NCI-H2227 treated with DMSO at 0.1 percent for 48 hours (cell line): ENCODE measurements at places on chromosomes 6 and 20.

- DNase-seq: no peak
Measured at GRCh38 chr20:19631410-19631809, 126.6 kb upstream of the RIN2 start.

DNA sequence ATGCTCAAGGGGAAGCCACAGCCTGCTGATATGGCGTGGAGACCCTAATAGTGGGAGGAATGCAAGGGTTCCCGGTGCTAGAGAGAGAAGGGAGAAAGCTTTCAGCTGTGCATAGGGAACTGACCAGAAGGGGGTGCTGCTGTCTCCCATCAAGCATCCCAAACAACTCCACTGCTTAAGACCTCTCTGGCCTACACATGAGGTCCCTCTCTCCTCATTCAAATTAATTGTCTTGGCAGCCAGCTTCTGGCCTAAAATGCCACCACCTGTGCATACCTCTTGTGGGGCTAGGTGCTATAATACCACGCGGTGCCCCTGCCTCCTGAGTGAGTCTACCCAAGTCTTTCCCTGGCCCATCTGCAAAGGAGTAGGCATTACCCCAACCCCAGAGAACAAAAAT is 14.5 kb downstream of the ADISSP start:
- no peak for DNase-seq

DNA sequence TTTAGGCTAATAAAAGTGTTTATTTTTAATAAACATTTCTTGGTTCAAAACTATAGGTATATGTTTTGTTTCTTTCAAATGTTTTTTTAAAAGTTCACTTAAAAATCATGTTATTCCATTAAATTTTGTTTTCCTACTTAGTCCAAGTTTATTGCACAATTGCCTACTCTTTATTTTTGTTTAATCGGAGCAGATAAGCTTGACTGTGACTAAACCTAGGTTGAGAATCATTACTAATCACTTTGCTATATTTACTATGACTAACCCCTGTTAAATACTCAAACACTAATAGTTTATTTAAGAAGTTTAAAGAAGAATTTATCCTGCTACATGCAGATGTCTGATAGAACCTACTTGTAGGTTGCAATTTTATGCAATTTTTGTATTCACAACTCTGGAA is 18.8 kb downstream of the MAP3K4 start:
- DNase-seq: no peak

- DNase-seq: peak; percentile 35
Measured at GRCh38 chr6:53837865-53838769, 43.3 kb downstream of the LRRC1 start.

DNA sequence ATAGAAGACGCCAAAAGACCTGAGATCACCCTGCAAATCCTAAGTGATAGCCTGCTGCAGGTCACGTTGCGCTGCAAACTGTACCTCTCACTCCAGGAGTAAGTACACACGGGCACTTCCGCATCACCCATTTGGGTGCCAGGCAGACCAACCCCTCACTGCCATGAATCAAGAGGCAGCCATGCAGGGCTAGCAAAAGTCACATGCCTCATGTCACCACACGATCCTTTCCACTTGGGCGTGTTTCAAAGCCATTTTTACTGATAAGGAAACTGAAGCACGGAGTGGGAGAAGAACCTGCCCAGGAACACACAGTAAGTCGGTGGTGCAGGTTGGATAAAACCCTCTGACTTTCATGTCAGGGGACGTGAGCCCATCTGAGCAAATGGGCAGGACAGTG is 37.0 kb downstream of the BPIFB1 start:
- DNase-seq: no peak

DNA sequence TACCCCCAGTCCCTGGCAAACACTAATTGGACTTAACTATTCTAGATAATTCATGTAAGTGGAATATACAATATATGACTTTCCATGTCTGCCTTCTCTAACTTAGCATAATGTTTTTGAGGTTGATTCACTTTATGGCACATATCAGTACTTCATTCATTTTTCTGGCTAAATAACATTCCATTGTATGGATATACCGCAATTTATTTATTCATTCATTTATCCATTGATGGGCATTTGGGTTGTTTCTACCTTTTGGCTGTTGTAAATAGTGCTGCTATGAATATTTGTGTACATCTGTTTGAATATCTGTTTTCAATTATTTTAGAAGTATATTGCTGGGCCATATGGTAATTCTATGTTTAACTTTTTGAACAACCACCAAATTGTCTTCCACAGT is 616.3 kb downstream of the UTRN start:
- DNase-seq: no peak

GRCh38 chr6:168916576-168917211 is 337.0 kb downstream of the THBS2 start:
- DNase-seq: no peak

GRCh38 chr6:72035966-72036365 is 149.6 kb downstream of the RIMS1 start:
- no peak for DNase-seq

- no peak for DNase-seq
Measured at GRCh38 chr20:50750145-50750671, 18.8 kb downstream of the PARD6B start.

- DNase-seq: no peak
Measured at GRCh38 chr20:50027611-50028105, 44.9 kb downstream of the SNAI1 start.

- no peak for DNase-seq
Measured at GRCh38 chr20:51482836-51483473, 59.6 kb downstream of the NFATC2 start.

DNA sequence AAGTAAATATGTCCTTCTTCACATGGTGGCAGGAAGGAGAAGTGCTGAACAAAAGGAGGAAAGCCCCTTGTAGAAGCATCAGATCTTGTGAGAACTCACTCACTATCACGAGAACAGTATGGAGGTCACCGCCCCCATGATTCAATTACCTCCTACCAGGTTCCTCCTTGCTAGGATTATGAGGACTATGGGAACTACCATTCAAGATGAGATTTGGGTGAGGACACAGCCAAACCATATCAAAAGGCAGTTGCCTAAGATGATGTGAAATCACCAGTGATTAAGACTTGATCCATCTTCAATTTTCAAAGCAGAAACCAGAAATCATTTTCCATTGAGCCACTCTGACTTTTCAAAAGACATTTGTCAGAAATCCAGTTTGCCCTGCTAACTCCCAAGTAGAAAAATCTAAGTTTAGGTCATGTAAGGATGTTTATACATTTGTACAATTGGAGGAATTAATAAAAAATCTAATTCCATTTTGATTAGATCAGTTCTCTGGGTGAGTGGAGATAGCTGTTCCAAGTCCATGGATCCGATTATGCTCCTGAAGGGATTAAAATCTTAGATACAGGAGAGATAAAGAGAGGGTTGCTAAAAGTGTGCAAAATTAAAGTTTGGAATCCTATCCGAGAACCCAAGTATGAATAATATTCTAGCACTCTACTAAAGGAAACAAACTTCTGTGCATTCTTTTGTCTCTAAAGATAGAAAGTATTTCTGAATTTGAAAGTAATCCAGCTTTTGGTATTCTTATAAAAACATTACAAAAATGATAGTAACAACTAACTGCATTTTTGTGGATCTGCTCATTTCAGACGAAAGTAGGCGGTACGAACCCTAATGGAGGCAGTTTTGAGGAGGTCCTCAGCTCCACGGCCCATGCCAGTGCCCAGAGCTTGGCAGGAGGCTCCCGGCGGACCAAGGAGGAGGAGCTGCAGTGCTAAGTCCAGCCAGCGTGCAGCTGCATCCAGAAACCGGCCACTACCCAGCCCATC is 39.5 kb downstream of the HDDC2 start:
- DNase-seq: no peak

DNA sequence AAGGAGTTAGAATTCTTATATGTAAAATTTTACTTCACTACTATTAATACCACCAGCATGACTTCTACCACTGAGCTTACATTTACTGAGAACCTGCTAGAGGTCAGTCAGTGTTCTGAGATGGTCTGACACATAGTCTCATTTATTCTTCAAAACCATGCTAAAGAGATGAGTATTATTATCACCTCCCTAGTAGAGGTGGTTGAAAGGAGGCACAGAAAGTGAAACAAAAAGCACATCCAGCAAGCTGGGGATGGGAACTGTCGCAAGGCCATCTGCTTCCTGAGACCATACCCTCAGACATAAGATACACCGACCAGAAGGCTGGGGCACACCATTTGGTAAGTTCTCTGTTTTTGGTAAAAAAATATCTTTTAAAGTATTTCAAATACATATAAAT is 137.7 kb downstream of the INSM1 start:
- no peak for DNase-seq

GRCh38 chr20:31962761-31963160 is 5.2 kb upstream of the XKR7 start:
- DNase-seq: no peak

DNA sequence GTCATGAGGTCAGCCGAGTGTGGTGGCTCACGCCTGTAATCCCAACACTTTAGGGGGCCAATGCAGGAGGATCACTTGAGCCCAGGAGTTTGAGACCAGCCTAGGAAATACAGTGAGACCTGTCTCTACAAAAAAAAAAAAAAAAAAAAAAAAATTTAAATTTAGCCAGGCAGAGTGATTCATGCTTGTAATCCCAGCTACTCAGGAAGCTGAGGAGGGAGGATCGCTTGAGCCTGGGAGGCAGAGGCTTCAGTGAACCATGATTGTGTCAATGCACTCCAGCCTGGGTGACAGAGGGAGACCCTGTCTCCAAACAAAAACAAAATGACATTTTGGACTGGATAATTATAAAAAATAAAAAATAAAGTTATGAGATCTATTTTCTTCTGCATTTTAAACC is 56.2 kb downstream of the ADGRF1 start:
- DNase-seq: no peak

DNA sequence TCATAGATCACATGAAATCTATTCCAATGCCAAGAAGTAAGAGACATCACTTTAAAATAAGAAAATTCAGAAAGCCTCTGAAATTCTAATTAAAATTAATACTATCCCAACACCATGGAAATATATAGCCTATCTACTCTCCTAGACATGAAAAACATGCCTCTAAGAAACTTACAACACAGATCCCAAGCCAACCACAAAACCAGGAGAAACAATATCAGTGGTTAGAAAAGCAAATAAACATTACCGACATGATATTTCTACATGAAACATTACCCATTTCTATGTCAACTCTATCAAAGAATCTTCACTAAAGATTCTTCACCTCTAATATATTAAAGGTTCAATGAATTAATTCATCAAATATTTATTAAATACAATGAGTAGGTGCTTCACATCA is 4.8 kb downstream of the EPB41L2 start:
- DNase-seq: no peak
